ENCODE measurements at places on chromosomes 4 and X.

DNA sequence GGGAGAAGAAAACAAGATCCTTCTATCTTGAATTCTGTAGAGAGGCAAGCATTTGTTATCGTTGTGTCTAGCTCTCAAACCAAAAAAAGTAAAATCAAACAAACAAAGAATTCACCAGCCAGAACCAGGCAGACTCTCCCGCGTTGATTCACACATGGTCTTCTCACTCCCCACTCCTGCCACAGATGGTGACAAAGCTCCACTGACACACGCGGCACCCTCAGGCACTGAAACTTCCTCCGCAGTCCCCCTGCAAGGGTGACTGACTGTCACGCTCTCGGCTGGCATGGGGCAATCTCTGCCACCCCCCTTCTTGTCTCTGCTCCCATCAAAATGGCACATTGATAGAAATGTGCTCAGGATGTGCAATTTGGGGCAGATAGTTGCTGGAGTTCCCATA lies 304.9 kb downstream of the DHX15 start:
- DNase-seq: no peak

- peak; percentile 1 for DNase-seq
These were observed 35.3 kb upstream of the SPIN2A start for GRCh38 chrX:57172544-57172943.

- DNase-seq: peak; percentile 20
These were observed 524.2 kb downstream of the IQCM start for GRCh38 chr4:149291463-149291862.

- no peak for DNase-seq
These were observed 35.8 kb upstream of the MSX1 start for GRCh38 chr4:4823621-4824162.

GRCh38 chrX:73214426-73215094 lies at the start of gene NAP1L2:
NAP1L2 (minus strand) TSS chrX:73214851; CDS start chrX:73214492, 359 bp downstream.
- no peak for DNase-seq

DNA sequence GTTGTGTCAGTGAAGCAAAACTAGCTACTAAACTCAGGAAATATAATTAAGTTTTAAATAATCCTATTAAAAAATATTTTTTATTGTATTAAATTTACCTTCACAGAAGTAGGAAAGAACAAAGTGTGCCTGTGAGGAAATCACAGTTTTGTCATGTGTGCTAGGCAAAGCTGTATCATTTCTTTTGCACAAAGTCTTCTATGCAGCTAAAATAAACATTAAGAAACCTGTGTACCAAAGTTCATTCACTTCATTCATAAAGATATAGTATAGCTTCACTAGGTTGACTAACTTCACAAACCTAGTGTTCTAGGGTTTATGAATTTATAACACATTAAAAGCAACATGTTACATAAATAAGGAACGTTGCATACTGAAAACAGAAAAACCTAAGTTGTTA lies 131.0 kb downstream of the PDS5A start:
- DNase-seq: no peak

GRCh38 chr4:140253556-140254027 lies 99.6 kb upstream of the MAML3 start:
- DNase-seq: no peak

DNA sequence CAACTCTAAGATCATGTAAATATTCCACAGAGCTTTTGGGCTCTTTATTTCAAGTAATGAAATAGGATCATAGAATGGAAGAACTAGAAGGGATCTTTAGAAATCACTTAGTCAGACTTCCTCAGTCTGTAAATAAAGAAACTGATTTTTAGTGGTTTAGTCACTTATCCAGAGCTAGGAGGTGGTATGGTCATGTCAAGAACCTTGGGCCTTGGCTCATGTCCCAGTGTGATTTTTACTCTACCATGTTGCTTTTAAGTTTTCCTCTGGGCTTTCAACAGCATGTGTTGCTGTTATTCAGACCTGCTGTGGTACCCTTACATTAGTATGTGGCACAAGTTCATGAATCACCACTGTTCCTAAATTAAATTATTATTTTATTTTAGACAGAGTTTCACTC lies 184.9 kb downstream of the FRAS1 start:
- DNase-seq: no peak

GRCh38 chr4:157004279-157005161 lies 32.9 kb upstream of the PDGFC start:
- DNase-seq: peak; percentile 42

- DNase-seq: no peak
These were observed 1023.0 kb upstream of the GRID2 start for GRCh38 chr4:91280551-91281290.

DNA sequence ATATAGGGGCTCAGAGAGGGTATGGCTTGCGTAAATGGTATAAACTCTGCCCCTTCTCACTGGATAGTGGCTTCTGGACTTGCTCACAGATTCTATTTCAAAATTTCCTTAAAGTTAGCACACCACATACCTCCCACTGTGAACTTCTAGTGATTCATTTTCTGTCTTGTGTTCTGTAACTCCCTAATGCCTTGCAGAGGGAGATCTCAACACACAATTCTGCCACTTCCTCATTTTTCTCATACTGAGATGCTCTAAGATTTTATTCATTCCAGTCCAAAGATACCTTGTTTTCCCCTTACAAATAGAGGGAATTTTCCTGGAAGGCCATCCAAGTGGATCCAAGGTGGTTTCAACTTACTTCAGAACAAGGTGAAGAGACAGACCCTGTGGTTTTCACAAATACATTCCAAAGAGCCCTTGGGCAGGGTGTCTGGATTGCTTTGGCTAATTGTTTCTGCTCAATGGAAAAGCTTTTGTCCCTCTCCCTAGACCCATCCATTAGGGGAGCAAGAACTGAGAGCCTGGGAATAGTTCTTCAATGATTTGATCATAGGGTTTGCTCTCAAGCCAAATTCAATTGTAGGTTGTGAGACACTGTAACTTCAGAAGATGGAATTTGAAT lies 52.1 kb upstream of the CAPN6 start:
- DNase-seq: no peak

- no peak for DNase-seq
These were observed 6.2 kb upstream of the MAN2B2 start for GRCh38 chr4:6568689-6569332.

DNA sequence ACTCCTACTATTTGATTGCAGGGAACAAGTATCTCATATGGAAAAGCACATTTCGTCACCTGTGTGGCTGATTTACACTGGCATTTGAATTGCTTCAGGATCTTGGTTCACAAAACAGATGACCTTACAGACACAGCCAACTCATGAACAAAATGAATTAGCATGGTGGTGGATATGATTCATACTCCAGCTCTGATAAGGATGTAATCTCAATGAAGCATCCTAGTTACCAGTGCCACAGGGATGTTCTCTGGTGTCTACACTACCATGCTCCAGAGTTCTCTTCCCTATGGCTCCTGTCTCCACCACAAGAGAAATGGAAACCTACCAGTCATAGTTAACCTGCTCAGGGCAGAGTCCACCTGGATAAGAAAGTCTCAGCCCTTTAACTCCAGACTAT lies 40.7 kb downstream of the TEC start:
- no peak for DNase-seq

- no peak for DNase-seq
These were observed 119.0 kb upstream of the WDR17 start for GRCh38 chr4:175946472-175947116.

- DNase-seq: no peak
These were observed 280.9 kb upstream of the BOD1L1 start for GRCh38 chr4:13908455-13908854.

DNA sequence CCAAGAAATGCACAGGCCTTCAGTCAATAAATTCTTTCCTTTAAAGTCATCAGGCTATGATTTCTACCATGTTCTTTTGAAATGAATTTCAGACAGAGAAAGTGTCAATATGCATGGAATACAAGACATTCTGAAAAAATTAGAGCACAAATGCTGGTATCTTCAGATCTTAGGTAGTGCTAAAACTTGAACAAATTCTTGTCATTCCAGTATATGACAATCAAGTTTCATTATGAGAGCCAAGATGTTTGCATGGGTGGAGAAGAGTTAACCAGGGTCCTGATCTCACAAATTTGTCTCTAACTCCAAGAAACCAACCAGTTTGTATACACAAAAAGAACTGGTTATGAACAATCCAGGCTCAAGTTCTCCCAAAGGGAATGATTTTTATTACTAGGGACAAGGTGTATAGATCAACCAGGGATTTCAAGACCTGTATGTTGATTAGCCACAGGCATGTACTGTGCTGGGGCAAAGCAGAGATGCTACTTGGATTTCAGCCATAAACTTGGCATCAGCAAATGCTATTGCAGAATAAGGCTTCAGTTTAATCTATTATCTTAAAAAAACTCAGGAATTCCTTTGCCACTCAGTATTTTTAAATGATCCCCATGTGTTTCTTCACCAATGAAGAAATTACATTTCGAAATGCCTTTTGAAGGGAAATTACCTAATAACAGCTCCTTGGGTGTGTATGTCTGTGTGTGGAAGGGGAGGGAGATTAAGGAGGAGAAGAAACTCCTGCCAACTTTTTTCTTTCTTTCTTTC lies 69.7 kb downstream of the FANCB start:
- no peak for DNase-seq

- peak; percentile 77 for DNase-seq
These were observed 139.4 kb upstream of the BOD1L1 start for GRCh38 chr4:13766761-13767540.
